ENCODE measurements at places on chromosomes 4 and X.
A peak's percentile ranks its signal among the peaks of the same experiment; 100 is the strongest.

- no peak for DNase-seq
Measured at GRCh38 chr4:26870576-26871262, 10.1 kb downstream of the STIM2 start.

DNA sequence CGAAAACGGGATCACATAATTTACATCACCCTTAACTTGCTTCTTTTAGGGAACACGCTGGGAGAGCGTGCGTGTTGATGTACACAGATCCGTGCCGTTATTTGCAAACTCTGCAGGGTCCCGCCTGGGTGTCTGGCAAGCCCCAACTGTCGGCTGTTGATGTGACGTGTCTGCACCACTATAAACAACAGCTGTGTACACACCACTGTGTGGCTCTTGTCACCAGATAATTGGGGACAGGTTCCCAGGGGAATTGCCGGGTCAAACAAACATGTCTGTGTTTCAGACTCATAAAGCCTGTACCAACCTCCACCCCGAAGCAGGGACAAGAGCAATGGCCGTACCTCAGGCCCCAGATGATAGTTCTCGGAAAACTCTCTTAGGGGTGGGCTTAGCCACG, 105.0 kb upstream of the AFAP1 start:
- DNase-seq: no peak

- no peak for DNase-seq
Measured at GRCh38 chrX:153989973-153990655, 17.6 kb downstream of the TMEM187 start.

- DNase-seq: no peak
Measured at GRCh38 chr4:69744157-69744478, 16.3 kb downstream of the SULT1B1 start.

DNA sequence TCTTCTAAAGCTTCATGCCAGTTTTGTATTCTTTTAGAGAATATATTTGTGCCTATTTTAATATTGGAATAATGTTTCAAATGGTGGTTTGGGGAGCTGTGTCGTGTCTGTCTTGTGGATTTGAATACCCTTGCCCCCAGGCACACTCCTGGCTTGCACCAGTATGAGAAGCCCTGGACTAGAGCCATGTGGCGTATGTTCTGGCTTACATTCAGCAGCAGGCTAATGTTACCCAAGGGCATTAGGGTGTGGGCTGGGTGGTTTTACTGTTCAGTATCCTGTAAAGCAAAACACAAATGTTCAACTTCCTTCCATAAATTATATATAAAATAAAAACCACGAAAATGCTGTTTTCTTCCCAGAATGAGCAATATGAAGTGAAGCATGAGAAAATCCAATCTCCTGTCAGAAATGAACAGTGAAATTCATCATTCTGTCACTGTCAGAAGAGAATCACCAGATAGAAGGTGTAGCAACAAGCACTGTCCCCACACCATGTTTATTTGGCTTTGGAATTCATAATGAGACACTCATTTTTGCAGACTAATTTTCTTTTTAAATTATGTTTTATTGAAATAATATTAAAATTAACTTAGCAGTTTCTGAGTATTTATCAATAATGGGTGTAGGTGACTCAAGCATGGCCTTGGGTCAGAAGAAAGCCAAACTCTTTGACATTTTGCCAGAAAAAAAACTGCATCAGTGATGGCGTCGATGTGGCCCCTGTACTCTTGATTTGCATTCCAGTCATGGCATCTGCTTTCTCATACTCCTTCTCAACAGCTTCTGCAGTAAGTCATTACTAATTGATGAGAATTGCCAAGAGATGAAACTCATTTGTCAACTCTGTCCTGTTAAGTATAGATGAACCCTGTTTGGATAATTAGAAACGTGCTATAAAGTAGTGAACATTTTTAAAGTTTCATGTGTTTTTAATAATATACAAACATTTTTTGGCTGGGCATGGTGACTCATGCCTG, 43.8 kb downstream of the WWC2 start:
- DNase-seq: no peak

DNA sequence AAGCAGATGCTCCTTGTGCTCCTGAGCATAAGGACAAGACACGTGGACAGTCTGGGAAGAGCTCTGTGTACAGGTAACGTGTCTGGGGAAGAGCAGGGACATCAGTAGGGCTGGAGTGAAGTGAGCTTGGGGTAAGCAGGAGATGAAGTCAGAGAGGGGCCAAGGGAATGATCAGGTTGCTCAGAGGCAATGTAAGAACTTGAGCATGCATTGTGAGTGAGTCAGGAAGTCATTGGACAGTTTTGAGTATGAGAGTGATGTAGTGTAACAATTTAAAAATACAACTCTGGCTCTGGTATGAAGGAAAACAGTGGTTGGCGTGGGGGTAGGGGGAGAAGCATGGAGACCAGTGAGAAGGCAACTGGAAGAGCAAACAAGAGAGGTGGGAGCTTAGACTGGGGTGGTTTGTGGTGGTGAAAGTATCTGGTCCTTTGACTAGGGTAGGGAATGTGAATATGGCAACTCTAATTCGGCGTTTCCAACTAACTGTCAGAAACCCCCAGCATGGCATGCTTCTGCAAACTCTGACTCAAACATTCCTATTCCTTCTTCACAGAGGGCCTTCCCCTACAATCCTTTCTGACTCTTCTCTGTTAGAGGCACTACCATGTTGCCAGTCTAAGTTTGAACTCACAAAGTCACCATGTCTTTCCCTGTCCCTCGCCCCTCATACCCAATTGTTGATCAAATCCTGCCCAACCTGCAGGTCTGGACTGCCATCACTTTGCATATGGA, 57.2 kb downstream of the STBD1 start:
- no peak for DNase-seq

- no peak for DNase-seq
Measured at GRCh38 chrX:10630320-10630719, 9.9 kb upstream of the MID1 start.

- no peak for DNase-seq
Measured at GRCh38 chr4:48044298-48044697, 27.7 kb downstream of the NIPAL1 start.

GRCh38 chr4:122781486-122781885, 45.1 kb upstream of the FGF2 start:
- DNase-seq: no peak

- DNase-seq: no peak
Measured at GRCh38 chrX:24190500-24191156, 41.1 kb downstream of the ZFX start.

- no peak for DNase-seq
Measured at GRCh38 chr4:2833671-2834000, 10.0 kb upstream of the ADD1 start.

DNA sequence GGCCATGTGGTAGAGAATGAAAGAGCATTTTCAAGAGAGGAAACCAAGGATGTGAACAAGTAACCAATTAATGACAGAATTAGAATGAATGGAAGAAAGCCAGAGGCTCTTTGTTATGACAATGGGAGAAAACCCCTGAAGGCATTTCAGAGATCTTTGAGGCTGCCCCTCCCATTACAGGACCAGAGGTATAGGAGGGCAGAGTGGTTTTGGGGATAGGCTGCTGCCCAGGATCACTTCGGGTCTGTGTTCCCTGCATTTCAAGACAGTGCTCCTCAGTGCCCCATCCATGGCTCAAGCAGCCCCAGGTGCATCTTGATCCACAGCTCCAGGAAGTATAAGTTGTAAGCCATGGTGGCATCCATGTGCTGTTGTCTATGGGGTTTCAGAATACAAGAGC, 124.0 kb upstream of the HPF1 start:
- no peak for DNase-seq

- DNase-seq: no peak
Measured at GRCh38 chrX:25025615-25026014, 9.8 kb upstream of the ARX start.

- no peak for DNase-seq
Measured at GRCh38 chr4:53608649-53609048, 17.4 kb upstream of the LNX1 start.

DNA sequence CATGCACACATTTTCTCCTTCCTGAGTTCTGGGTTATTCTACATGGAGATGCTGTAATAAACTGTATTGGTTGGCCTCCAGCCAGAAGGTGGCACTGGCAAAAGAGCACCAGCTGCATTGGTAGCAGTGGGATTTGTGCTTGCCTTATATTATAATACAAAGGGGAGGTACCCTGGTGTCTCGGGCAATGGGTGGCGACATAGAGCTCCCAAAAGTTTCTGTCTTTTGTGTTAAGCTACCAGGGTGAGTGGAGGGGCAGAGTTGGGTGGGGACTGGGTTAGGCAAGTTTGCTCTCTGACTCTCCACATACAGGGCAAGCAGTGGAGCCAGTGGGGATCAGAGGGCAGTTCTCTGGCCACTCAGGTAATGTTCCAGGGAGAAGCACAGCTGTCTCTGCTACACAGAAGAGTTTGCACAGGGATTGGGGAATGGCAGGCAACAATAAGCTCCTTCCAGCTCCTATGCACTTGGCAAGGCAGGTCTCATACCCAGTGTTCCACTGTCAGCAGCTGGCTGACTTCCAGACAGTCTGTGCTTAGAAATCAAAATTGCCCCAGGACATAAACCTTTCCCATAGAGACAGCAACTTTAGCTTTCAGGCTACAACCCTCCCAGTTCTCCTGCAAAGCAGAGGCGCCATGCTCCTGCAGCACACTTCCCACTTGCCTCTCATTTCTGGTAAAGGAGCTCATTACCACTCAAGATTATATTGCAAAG, 463.9 kb upstream of the PCDH7 start:
- DNase-seq: no peak

- DNase-seq: no peak
Measured at GRCh38 chrX:22365460-22365859, 92.7 kb downstream of the CBLL2 start.

DNA sequence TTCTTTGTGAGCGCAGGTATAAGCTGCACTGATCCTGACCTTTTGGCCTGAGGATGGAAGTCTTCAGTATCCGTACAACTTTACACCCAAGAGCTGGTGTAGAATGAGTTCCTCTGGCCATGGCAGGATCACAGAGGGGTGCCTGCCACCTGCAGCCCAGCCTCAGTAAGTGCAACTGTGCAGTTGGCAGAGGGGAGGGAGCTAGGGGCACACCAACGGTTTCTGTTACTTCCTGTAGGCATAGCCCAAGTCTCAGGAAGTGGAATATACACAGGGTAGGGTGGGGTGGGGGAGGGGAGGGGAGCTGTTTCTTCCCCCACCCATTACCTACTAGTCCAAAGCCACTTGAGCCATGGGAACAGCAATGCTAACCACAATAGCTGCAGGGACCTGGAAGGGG, 85.4 kb upstream of the GBA3 start:
- peak; percentile 17 for DNase-seq

DNA sequence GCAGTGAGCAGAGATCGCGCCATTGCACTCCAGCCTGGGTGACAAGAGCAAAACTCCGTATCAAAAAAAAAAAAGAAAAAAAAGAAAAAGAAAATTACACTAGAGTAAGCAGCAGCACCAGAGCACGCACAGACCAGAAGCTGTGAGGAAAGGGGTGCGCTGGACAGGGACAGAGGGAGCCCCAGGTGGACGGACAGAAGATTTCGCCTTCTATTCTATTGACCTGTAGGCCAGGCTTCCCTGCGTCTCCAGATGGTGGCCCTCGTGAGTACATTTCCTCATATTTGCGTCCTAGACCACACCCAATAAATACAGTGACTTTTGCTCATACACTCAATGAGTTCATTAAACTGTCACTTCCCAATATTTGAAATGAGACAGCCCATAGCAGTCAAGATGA, 19.1 kb downstream of the MTNR1A start:
- no peak for DNase-seq

GRCh38 chr4:177380730-177381287, 61.4 kb downstream of the AGA start:
- DNase-seq: no peak

Measured in LNCaP clone FGC (cell line).